ENCODE measurements at places on chromosomes 11 and 22.

GRCh38 chr11:126603486-126603885 is 248.0 kb downstream of the ST3GAL4 start:
- DNase-seq, result no peak

GRCh38 chr11:121586750-121587149 is 134.0 kb upstream of the SORL1-AS1 start:
- DNase-seq, result no peak

DNA sequence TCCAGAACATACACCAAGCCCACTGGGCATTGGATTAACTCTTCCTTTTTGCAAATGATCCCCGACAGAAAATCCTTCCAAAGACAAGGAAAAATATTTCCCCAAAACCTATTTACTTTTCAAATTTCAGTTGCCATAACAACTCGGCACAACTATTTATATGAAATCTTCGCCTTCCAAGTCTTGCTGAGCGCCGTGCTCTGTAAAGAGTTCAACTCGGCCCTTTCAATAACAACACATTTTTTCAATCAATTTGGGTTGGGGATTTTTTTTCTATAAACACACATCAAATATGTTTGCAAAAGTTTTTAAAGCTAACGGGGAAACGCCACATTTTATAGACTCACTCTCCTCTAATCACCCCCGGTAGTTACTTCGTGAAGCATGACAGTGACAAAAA is 333.8 kb downstream of the MN1 start:
- DNase-seq, result no peak

GRCh38 chr11:71311928-71312510 is 59.6 kb upstream of the SHANK2 start:
- DNase-seq, result no peak

DNA sequence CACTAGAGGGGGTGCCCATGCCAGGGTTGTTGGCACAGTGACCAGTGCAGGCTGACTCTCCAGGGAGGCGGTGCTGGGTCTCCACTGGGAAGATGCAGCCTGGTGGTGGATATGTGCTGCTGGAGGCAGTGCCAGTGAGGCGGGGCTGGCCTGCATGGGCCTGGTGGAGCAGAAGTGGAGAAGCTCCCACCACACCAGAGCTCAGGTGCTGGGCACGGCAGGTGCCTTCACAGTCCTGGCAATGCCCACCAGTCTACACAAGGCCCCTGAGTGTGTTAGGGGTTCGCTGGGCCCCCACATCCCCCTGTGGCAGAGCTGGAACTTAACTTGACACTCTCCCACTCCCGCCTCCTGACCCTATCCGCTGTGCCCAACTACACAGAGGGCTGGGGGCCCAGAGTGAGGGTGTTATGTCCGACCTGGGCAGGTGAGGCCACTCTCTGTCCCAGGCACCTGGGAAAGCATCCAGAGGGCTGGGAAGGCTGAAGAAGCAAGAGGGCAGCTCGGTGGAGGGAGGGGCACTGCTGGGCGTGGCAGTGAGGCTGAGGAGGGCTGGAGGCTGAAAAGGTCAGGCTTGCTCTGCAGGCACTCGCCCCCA is 102.4 kb upstream of the B3GAT1 start:
- no peak for DNase-seq

GRCh38 chr11:126930091-126930841 is 70.3 kb downstream of the KIRREL3 start:
- no peak for DNase-seq

GRCh38 chr11:133600786-133601185 is 68.5 kb upstream of the OPCML start:
- DNase-seq, result no peak

DNA sequence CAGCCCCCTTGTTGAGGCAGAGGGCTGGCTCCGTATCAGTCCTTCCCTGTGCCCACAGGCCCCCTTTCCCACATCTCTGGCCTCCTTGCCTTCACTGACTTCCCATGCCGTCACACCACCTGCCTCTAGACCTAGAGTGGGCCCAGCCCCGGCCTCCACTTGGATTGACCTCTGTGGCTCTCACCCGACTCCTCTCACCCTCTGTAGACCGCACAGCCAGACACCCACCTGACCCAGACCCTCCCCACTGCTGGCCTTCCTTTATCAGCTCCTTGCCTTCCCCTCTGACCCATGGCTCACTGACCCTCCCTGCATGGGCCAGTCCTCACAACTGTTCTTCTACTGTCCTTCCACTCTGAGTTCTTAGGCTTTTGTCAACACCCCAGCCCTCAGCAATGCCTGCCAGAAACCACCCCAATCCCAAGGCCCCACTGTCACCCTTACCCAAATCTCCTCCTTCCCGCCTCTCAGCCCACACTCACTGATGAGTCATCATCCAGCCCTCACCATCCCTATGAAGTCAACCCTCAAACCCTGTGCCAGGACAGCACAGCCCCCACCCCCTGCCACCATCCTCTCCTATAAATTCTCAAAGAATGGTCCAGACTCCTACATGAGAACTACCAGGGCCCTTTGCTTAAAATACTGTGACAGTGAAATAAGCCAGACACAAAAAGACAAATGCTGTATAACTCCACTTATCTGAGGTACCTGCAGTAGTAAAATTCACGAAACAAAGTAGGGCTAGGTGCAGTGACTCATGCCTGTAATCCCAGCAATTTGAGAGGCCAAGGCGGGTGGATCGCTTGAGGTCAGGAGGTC is 53.4 kb downstream of the SCGB1A1 start:
- no peak for DNase-seq

GRCh38 chr11:117984476-117984875 is 1.7 kb upstream of the IL10RA start:
- no peak for DNase-seq

DNA sequence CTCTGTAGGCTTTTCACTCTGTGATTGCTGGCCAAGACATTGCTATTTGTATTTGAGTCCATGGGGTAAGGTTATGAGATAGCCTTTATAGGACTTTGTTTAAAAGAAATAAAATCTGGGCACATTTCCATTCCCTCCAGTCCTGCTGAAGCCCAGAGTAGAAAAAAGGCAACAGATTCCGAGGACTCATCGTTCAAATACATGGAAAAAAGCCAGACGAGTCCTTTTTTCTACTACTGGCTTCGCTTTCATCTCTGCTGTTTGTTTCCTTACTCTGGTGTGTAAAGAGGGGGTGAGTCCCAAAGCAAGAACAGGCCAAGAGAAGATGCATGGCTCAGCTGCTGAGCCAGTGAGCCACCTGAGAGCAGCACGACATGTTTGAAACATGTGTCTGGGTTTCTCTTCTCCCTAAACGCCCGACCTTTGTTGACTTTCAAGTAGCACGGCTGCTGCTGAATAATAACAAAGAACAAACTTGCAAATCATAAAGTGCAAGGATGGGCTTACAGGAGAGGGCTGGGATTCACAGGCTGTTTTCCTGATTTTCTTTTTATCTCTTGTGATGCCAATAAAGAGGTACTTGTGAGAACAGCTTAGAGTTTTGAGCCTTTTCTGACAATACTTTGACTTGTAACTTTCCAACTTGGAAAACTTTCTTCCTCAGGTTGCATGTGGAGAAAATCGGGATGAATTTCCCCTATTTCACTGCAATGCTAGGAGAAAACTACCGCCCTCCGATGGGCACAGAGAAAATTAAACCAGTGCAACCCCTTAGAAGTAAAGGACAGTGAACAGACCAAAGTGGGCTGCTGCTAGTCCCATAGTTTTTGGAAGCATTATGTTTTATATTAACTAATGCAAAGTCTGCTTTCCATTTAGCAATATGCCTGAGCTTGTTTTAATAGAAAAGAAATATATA is 195.2 kb upstream of the RAG2 start:
- no peak for DNase-seq

- DNase-seq, result no peak
Observed at GRCh38 chr11:106695506-106695905, 322.8 kb downstream of the GUCY1A2 start.

- DNase-seq, result no peak
Observed at GRCh38 chr22:32480238-32480637, 5.6 kb downstream of the FBXO7 start.

DNA sequence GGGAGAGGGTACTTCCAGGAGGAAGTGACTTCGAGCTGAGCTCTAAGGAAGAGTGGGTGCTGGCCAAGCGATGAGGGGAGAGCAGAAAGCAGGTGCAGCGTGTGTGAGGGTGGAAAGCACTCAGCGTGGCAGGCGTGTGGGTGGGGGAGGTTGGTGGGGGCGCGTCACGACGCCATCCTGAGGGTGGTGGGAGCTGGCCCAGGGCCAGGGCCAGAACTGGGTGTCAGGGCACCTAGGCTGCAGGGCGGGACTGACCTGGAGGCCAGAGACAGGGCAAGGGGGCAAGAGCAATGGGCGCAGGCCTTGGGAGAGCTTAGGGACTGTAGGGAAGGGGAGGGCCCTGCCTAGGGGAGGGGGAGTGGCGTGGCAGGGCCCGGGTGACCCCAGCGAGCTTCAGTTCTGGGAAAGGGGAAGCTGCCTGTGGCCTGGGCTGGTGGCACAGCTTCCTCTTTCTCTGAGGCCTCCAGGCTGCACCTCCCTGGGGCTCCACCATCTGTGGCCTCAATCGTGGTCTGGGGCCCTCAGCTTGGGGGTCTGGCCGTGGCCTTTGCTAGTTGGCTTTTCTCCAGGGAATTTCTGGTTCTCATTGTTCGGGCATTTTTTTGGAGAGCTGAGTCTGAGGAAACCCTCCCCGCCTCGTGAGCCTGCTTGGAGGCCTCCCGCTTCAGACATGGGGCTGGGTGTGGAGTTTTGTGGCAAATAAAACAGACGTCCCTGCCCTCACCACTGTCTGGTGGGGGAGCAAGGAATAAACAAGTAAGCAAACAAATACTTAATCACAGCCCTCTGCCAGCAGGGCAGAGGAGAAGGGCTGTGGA is 8.9 kb downstream of the RELT start:
- DNase-seq, result no peak

GRCh38 chr11:75338516-75339208 is 12.8 kb downstream of the ARRB1 start:
- DNase-seq, result no peak
